GM23338 (cell line): ENCODE measurements at places on chromosomes 7 and 10. TPM values are rescaled to one million over a fixed set of nuclear protein-coding genes. Genes with fewer than 3 reads are reported as not detected.

GRCh38 chr10:17649052-17649451 lies 5.1 kb downstream of the STAM start:
- no peaks in the 10 kb centered on the region for H3K27me3 ChIP-seq
- no peak overlapping the region for H3K4me3 ChIP-seq
- H3K4me1 ChIP-seq: peaks cover 37% of the 10 kb centered on the region
- DNase-seq: no peak
- peaks cover 6% of the 10 kb centered on the region; the same call in 1 of the 2 replicates for H3K36me3 ChIP-seq
- no peak overlapping the region for H3K27ac ChIP-seq

DNA sequence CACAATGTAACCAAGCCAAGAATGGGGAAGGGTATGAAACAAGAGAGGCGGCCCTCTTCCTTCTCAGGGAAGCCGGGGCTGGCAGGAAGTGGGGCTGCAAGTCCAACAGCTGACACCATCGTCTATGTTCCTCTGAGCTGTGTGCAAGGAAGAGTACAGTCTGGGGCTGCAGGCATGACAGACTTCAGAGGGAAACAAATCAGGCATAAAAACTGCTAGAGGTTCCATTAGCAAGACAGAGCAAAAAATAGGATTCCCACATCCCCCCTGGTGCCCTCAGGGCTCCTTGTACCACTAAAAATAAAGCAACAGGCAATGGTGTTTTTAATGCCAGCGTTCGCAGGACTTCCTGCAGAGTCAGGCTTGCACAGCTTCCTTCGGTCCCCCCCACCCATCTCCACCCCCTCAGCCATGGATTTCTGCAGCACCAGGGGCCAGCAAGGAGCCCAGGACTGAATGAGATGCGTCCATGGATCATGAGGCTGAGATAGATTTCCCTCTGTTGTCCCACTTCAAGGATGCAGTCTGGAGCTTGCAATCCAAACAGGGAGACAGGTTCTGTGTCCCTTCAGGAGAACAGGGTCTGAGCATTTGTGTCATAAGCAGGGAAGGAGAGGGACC lies 34.6 kb downstream of the KCNMA1 start:
- no peak overlapping the region for H3K27ac ChIP-seq
- H3K4me3 ChIP-seq: no peak overlapping the region
- DNase-seq: no peak
- peaks cover 8% of the 10 kb centered on the region; the same call in 1 of the 2 replicates for H3K4me1 ChIP-seq
- no peaks in the 10 kb centered on the region for H3K27me3 ChIP-seq

DNA sequence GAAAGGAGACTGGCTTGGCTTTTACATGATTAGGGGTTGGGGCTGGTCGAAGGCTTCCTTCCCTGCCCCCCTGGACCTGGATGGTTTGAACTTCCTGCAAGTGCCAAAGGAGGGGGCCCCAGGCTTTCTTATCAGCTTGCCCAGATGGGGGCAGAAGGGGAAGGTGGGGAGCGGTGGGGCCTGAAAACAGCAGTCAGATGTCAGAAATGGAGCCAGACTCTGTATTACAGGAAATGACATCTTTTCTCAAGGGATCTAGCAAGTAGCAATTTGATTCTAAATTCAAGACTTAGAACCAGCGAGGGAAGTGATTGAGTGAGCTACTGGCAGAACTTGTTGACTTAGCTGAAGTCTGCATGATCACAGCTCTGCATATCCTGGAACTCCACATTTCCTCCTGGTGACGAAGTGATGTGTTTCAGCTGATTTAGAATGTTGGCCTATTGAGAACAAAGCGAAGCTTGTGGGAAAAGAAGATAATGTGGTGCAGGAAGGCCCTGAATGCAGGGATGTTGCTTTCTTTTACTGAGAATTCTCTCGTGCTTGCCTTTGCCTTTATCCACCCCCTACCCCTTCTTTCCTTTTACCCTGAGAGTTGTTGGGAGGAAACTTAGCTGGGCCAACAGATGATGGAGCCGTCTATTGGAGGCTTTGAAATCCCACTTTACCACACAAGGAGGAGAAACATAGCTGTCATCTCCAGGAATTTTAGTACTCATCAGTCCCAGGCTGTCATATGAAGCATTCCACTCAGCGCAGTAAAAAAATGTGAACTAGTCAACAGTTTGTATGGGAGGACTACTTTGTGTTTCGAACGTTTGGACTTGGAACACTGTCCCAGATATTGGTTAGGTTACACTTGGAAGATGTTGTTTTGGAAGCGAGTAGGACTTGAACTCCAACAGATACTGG lies 43.2 kb downstream of the CCNY start:
- peaks cover 34% of the 10 kb centered on the region for H3K4me1 ChIP-seq
- H3K27me3 ChIP-seq: no peaks in the 10 kb centered on the region
- DNase-seq: peak; percentile 67
- H3K4me3 ChIP-seq: no peak overlapping the region; the same call in 1 of the 2 replicates
- H3K27ac ChIP-seq: no peak overlapping the region

- H3K27me3 ChIP-seq: no peaks in the 10 kb centered on the region
- no peaks in the 10 kb centered on the region for H3K36me3 ChIP-seq
- H3K4me1 ChIP-seq: peaks cover 12% of the 10 kb centered on the region
- no peak overlapping the region for H3K4me3 ChIP-seq
- DNase-seq: no peak
Measured at GRCh38 chr7:117155694-117156093, 167.2 kb downstream of the WNT2 start.

DNA sequence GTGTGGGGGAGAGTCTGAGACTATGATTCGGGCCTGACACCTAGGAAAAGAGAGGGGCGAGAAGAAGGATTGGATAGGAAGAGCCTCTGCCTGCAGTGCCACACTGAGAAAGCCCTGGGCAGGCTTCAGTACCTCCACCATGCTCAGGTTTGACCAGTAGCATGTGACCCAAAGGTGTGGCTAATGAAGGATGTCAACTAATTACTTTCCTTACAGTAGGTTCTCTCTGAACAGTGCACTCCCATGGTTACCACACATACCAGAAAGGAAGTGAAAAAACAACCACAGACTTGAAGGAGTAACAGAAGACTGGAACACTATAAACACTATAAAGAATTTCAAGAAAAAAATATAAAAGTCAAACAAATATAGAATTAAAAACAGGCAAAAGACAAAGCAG lies 46.2 kb downstream of the SEM1 start:
- H3K27ac ChIP-seq: no peak overlapping the region
- no peak for DNase-seq
- H3K4me1 ChIP-seq: no peaks in the 10 kb centered on the region
- H3K4me3 ChIP-seq: no peak overlapping the region
- no peaks in the 10 kb centered on the region for H3K27me3 ChIP-seq
- H3K36me3 ChIP-seq: no peaks in the 10 kb centered on the region

DNA sequence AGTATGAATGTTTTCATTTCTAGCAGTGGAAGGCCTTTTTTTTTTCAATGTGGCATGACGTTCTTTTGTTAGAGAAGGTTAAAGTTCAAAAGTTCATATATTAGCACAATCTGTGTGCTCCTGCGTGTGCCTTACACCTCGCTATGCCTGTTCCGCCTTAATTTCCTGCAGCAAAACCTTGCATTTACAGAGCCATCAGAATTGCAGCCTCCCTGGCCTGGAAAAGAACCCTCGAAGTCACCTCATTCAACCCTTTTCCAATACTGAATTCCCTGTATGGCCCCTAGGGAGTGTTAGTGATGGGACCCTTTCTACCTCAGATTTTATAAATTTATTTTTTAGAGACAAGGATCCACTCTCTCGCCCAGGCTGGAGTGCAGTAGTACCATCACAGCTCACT lies 103.5 kb upstream of the ZNF438 start:
- peaks cover 11% of the 10 kb centered on the region for H3K4me1 ChIP-seq
- no peaks in the 10 kb centered on the region for H3K36me3 ChIP-seq
- no peak for DNase-seq
- H3K4me3 ChIP-seq: 0 out of 2 replicates have a peak overlapping the region, but pooled peaks have one; percentile 66

- peak overlapping the region; percentile 74; the same call in 1 of the 2 replicates for H3K27ac ChIP-seq
- H3K4me1 ChIP-seq: 0 out of 2 replicates have a peak, but pooled peaks cover 6% of the 10 kb centered on the region
- peaks cover 25% of the 10 kb centered on the region for H3K27me3 ChIP-seq
- H3K36me3 ChIP-seq: no peaks in the 10 kb centered on the region; the same call in 1 of the 2 replicates
- DNase-seq: no peak
- peak overlapping the region; percentile 85 for H3K4me3 ChIP-seq
Measured at GRCh38 chr7:73556208-73557107, 1.0 kb downstream of the BCL7B start.

DNA sequence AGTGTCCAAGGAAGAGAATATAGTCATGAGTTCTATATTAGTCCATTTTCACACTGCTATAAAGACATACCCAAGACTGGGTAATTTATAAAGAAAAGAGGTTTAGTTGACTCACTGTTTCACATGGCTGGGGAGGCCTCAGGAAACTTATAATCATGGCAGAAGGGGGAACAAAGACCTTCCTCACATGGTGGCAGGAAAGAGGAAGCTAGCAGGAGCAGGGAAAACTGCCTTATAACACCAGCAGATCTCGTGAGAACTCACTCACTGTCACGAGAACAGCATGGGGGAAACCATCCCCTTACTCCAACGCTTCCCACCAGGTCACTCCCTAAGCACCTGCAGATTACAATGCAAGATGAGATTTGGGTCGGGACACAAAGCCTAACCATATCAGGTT lies 139.0 kb upstream of the ZNF438 start:
- H3K36me3 ChIP-seq: no peaks in the 10 kb centered on the region
- no peak overlapping the region for H3K27ac ChIP-seq
- DNase-seq: no peak
- H3K4me3 ChIP-seq: no peak overlapping the region
- H3K27me3 ChIP-seq: no peaks in the 10 kb centered on the region
- H3K4me1 ChIP-seq: no peaks in the 10 kb centered on the region

GRCh38 chr10:96638120-96638519 lies 51.3 kb upstream of the TM9SF3 start:
- H3K27me3 ChIP-seq: no peaks in the 10 kb centered on the region
- no peak overlapping the region for H3K27ac ChIP-seq
- no peaks in the 10 kb centered on the region for H3K36me3 ChIP-seq
- DNase-seq: no peak

TMEM184A gene
- total RNA-seq: 0.04 and 0.66 TPM in 2 replicates

NKX2-3 gene
- total RNA-seq: not detected in 2 replicates

AKR1C4 gene
- total RNA-seq: not detected in 2 replicates

PLXNA4 gene
- 0.54 and 0.80 TPM in 2 replicates for total RNA-seq
